ENCODE measurements at places on chromosomes 1 and 21.
A peak's percentile ranks its signal among the peaks of the same experiment; 100 is the strongest.

GRCh38 chr21:17461582-17461981, 51.3 kb upstream of the CXADR start:
- DNase-seq: peak; percentile 89

GRCh38 chr1:236148470-236148845, 6.1 kb downstream of the GPR137B start:
- no peak for DNase-seq

GRCh38 chr21:34908419-34909055, 140.6 kb downstream of the RUNX1 start:
- peak; percentile 74 for DNase-seq

- peak; percentile 86 for DNase-seq
These were observed 3.7 kb upstream of the SLC1A7 start for GRCh38 chr1:53145942-53146708.

DNA sequence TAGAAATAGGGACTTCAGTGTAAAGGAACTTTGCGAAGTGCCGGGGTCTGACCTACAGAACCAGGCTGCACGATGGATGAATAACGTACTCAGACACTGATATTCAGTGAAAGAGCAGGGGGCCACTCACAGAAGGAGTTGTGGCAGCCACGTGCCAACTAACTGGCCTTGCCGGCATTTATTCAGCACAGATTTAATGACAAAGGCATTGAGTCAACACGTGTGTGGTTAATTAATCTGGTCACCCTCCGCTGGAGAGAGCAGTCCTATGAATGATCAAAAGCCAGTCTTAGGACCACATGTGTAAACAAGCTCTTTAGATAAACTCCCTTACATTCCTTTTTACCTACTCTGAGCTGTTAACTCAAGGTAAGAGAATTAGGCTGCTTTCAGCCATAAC, 6.2 kb upstream of the B3GALT2 start:
- no peak for DNase-seq

DNA sequence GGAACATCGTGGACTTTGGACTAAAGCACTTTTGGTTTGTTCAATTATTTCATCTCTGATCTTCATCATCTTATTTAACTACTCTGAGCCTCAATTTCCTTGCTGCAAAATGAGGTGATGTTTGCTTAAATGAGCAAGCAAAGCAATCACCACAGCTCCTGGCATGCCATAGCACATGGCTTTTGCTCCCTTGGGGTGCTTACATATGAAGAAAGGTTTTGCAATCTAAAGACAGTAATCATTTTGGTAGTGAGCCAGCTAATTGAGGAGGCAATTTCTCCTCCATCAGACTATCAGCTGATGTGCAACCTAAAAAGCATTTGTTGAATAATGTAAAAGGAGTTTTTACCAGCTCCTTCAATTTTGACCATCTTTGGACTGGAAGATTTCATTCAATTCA, 68.8 kb upstream of the KCNJ15 start:
- peak; percentile 40 for DNase-seq

GRCh38 chr21:44450402-44450801, 4.9 kb upstream of the LRRC3 start:
- no peak for DNase-seq

DNA sequence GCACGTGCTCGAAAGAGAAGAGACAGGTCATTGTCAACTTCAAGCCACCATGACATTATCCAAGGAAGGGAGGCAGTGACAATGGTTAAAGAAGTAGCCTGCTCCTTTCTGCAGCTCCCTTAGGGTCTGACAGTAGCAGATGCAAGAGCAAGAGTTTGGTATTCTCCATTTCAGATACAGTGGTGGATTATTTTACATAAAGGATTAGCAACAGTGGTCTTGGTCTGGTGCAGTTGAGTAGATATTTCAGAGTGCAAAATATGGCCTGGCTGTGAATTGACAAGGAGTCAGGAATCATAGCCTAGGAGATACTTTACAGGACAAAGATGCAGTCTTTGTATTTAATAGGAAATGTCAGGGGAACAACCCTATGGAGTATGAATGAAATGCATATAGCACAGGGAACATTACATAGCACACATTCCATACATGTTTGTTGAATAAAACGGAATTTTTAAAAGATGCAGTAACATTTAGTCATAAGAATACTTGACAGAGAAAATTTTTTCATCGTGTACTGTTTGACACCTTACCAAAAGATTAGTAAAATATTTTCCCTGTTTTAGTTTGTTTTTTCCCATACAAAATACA, 41.8 kb downstream of the CHRM3 start:
- DNase-seq: no peak

DNA sequence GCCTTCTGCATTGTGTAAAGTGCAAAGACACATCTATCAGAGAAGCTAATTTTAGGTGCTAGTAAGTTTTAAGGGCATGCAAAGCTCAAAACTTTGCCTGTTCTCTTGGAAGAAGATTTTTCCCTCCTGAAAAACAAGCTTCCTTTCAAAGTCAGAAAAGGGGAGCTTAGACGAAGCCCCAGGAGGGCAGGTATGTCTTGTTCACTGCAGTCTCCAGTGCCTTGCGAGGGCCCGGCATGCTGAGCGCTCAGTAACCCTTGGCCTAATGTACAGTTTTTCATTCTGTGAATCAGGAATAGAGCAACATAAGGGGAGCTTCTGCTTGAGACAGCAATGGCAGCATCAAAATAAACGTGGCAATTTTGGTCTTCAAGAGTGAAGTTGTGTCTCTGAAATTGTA, 35.0 kb downstream of the GALNT2 start:
- no peak for DNase-seq

DNA sequence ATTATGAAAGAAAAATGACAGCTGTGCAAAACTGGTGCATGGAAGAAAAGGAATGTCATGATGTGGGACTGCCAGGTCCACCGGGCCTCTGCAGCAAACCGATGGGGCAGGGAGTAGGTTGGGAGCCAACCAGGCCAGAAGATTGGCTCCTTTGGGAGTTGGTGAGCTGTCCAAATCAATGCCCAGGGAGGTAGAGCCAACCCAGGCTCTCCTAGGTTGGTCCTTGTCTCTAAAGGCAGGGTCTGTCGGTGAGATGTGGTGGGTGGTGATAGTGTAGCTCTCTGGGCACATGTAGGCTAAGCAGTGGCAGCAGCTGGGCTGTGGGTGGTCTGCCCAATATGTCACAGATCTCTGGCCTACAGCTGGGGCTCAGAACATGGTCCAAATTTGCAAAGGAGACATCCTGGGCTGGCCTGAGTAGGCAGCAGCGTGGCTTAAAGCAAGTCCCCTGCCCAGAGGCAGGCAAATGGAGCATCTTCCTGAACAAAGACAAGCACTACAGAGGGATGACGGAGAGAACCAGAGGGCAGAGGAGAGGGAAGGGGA, 61.2 kb upstream of the PRDX6 start:
- DNase-seq: no peak

GRCh38 chr1:233079574-233079973, 129.2 kb downstream of the NTPCR start:
- DNase-seq: no peak

DNA sequence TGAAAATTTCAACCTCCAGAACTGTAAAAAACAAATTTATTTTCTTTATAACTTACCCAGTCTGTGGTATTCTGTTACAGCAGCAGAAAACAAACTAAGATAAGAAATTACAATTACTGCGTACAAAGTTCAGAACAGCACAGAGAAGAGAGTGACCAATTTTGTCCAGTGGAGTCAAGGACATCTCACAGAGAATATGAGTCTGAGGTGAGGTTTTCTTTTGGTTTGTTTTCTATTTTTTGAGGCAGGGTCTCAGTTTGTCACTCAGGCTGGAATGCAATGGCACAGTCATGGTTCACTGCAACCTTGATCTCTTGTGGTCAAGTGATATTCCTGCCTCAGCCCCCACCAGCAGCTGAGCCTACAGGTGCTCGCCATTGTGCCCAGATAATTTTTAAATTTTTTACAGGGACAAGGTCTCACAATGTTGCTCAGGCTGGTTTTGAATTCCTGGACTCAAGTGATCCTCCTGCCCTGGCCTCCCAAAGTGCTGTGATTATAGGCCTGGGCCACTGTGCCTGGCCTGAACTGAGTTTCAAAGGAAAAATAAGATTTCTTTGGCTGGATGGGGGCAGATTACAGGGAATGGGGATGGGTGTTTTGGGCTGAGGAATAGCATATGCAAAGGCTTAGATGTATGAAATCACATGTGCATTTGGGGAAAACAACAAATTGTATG, 201.1 kb upstream of the USP24 start:
- DNase-seq: no peak

DNA sequence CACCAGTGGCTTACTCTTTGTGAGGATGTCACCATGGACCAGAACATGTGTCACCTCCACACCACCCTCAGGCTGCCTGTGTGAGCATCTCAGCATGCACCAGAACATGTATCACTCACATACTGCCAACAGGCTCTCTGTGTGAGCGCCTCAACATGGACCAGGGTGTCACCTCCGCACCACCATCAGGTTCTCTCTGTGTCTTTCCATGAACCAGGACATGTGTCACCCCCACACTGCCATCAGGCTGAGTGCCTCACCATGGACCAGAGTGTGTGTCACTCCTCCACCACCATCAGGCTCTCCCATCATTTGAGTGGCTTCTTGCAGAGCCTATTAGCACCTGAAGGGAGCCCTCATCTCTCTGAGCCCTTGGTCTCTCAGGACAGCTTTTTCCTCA, 125.2 kb downstream of the ZNF648 start:
- no peak for DNase-seq

GRCh38 chr1:116569381-116569670, 1.5 kb downstream of the CD58 start:
- no peak for DNase-seq

GRCh38 chr1:247013391-247013790, 5.5 kb upstream of the ZNF695 start:
- peak; percentile 34 for DNase-seq

DNA sequence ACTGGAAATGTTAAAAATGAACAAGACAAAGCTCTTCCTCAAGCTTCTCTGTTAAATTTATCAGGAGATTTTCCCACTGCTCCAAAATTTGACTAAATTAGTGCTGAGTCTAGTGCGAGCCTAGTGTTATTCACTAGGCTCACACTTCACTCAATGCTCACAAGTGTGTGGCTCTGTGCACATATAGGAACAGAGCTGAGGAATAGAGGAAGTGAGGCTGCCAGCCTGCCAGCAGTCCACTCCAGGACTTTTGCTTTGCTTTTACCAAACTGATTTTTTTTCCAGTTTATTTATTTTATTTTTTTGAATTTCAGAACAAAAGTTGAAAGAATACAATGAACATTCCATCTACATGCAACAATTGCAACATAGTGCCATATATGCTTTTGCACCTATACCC, 87.2 kb downstream of the VAV3 start:
- DNase-seq: no peak

DNA sequence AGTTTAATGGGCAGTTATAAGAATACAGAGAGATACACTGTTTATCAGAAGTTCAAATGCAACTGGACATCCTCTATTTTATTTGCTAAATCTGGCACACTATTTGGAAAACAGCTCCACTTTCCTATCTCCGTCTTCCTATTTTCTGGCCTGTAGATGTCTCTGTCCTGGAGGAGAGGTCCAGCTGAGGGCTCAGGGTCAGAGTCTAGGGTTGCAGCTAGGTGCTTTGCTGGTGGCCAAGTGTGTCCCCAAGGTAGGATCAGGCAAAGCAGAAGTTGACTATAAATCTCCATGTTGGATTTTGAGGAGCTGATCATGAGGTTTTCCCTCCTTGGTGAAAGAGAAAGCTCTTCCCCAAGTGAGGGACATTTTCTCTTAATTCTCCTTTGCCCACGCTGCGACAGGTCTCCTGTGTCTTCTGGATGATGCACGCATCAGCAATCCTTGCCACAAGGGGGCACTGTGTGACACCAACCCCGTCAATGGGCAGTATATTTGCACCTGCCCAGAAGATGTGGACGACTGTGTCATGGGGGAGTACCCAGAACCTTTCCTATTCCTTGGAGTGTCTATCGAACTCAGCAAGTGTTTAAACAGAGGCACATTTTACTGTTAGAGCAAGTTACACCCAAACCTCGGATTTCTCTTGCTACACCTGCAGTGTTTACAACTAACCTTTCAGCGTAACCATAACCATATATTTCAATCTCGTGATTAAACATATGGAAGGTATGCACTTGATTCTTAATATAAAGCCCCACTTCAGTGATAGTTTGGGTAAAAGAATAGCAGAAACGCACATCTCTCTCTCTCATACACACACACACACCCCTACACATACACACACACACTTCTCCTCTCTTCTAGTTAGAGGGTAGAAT, 10.2 kb downstream of the ADAM30 start:
- peak; percentile 71 for DNase-seq

- DNase-seq: no peak
These were observed 89.8 kb downstream of the KIF14 start for GRCh38 chr1:200530623-200531261.

GRCh38 chr1:46427541-46427940, 33.4 kb downstream of the FAAH start:
- DNase-seq: no peak

DNA sequence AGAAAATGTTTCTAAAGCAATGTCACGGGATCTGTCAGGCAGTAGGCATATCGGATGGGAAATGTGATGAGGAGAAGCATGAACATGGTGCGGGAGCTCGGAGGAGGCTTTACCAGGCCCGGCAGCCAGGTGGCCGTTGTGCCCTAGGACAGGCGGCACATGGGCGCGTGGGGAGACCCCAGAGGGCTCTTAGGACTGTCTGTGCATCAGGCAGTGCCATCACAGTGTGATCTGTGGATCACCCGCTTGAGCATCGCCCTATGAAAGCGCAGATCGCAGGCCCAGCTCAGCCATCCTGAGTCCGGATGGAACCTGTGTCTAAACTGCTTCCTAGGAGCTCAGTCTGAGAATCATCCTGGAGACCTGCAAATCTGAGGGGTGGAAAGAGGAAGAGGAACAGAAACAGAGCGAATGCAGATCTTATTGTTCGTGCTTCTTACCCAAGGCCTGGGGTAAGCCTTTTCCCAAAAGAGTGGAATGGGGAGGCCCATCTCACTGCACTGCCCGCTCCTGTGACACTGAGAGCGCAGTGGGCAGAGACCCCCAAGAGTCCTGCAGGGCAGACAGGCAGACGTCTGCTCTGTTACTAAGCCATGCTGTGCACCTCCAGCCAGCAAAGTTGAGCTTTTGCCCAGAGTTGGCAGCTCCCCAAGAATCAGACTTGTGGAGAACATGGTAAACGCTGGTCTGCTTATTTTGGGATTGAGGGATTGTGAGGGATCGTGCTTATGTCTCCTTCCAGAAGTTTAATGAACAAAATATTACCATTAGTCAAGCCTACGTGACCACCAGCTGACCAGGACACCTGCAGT, 251.0 kb downstream of the RHOU start:
- peak; percentile 40 for DNase-seq

- DNase-seq: no peak
These were observed 276.8 kb upstream of the C1orf174 start for GRCh38 chr1:4176841-4177240.

DNA sequence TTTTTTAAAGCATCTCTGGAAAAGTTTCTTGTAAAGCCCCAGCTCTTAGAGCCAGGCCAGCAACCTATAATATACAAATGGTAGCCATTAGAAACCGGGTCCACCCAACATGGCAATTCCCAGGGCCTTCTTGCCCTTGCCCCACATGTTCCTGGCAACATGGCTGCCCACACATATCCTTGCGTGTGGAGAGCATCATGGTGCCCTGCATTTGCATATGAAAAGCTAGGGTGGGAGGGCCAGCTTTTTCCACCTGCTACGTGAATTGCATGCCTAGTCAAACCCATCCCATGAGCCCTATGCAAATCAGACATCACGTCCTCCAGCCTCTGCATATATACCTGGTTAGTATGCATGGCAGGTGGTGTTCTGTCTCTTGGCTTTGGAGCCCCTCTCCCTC, 88.2 kb downstream of the RABGAP1L start:
- no peak for DNase-seq
